ENCODE measurements at places on chromosomes 6 and 20. TPM values are rescaled to one million over a fixed set of nuclear protein-coding genes. Genes with fewer than 3 reads are reported as not detected.

GRCh38 chr6:139239064-139239463, 52.7 kb downstream of the TXLNB start:
- DNase-seq: no peak

GRCh38 chr6:17932330-17932852, 55.0 kb downstream of the KIF13A start:
- peak; percentile 73 for DNase-seq

- no peak for DNase-seq
Observed at GRCh38 chr6:162671580-162672165, 55.9 kb downstream of the PRKN start.

Gene WFDC8
- not detected for total RNA-seq

Gene KIAA1755
- total RNA-seq: 0.30 TPM

Gene TBC1D7
- total RNA-seq: 56.2 TPM

Gene CUTA
- 223 TPM for total RNA-seq

Gene PBOV1
- not detected for total RNA-seq

Gene HLA-DPA1
- 13.8 TPM for total RNA-seq

Gene PACSIN1
- not detected for total RNA-seq

- no peak for DNase-seq
Observed at GRCh38 chr6:78851156-78851555, 16.2 kb upstream of the IRAK1BP1 start.

DNA sequence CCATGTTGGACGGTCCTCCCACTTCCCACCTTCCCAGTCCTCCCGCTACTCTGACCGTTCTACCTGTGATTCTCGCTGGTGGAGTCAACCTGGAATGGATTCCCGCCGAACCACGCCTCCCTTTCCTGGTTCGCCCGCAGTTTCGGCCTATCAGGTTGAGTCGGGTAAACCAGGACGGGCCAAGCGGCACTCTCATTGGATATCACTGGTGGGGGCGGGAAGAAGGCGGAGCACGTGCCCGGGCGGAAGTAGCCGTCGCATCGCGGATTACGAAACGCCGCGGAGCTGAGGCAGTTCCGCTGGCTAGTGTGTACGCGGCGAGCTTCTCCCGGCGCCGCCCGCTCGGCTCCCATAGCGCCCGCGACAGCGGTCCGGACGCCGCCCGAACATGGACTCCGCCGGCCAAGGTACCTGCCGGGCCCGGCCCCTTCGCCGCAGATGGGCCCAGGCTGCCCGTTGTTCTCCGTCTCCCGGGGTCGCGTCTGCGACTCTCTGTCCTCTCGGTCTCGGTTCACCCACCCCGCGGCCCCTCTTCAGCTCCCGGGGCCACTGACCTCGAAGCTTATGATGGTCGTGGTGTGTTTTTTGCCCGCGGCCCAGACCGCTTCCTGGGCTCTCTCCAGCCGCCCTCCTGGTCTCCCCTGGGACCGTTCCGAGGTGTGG, at the start of gene TPD52L2:
Gene TPD52L2 (plus strand): TSS at position 293 of the 663 bp plus-strand sequence. CDS start 96 bp downstream, at position 389.
- peak; percentile 99 for DNase-seq

DNA sequence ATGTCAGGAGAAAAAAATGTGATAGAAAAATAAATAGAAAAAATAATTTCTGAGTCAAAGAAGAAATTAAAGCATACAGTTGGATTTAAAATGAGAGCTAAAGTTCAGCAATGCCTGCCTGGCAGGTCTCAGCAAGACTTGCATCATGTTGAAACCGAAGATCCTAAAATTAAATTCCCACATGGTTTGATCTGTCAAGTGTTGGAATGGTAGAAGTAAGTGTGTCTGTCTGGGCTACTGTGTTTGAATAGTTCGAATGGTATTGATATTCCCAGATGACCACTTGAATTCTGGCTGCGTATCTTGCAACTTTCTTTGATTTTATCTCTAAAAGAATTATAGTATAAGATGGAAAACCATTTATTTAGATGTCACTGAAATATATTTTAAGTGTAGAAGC, 1349.6 kb downstream of the EPHA7 start:
- DNase-seq: no peak

Gene MYB
- total RNA-seq: 2.7 TPM

GRCh38 chr20:49526056-49526455, 41.9 kb downstream of the PTGIS start:
- DNase-seq: no peak

- peak; percentile 15 for DNase-seq
Observed at GRCh38 chr6:148069256-148069655, 273.4 kb upstream of the SASH1 start.

Gene EPM2A
- 10.7 TPM for total RNA-seq

GRCh38 chr6:40394381-40394780, 192.8 kb downstream of the LRFN2 start:
- no peak for DNase-seq

Gene SMIM28
- not detected for total RNA-seq

DNA sequence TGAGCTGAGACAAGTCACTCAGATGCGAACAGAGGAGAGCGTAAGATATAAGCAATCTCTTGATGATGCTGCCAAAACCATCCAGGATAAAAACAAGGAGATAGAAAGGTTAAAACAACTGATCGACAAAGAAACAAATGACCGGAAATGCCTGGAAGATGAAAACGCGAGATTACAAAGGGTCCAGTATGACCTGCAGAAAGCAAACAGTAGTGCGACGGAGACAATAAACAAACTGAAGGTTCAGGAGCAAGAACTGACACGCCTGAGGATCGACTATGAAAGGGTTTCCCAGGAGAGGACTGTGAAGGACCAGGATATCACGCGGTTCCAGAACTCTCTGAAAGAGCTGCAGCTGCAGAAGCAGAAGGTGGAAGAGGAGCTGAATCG, 9.5 kb upstream of the SNRNP48 start:
- no peak for DNase-seq

DNA sequence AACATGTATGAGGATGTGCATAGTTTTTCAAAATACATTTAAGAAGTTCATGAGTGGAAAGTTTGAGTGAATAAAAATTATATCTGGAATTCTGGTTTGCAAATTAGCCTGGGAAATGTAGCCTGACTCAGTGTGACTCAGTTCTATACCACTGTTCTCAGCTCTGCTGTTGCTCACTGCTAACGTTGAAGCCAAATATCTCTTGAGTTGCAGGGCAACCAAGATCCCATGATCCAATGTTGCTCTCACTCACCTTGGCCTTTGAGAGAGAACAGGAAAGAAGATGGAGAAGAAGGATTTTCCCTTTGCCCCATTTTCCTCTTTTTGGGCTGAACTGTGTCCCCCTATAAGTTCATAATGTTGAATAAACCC, 28.9 kb downstream of the PSMB9 start:
- DNase-seq: peak; percentile 54

DNA sequence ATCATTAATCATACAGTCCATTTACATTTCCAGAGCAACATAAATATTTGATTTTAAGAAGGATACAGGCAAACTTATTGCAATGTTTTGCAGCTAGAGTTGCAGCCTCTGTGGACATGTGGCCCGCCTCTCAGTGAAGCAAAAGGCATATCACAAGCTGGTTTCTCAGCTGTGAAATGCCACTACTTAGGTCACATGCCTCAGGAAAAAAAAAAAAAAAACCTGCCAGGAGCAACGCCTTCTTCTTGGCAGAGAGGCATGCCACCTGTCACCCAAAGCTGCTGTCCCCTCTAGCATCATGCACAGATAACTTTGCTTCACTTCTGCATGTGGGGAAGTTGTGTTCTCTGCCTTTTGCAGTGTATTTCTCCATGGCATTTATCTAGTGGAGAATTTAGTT, 18.5 kb downstream of the GRM1 start:
- no peak for DNase-seq

Gene PHACTR3
- total RNA-seq: 0.06 TPM

- no peak for DNase-seq
Observed at GRCh38 chr6:138815221-138815620, 19.3 kb downstream of the ECT2L start.

GRCh38 chr6:24603241-24603640, 42.8 kb downstream of the KIAA0319 start:
- DNase-seq: no peak

GRCh38 chr6:19632230-19632629, 204.9 kb upstream of the ID4 start:
- no peak for DNase-seq

DNA sequence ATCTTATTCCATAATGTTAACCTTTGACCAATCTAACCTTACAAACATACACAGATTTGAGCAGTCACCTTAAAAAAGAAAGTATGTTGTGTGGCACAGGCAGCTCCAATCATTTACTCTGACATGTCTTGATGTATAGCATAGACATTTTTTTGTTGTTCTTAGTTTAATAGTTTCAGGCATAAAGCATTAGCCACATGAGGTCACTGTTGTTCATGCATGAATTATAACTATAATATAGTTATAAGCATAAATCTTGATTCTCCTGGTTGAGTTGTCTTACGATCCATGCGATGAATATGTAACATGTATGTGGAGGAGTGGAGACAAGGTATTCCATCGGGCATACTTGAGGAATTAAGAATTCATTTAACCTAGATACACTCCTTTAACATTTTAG, 26.1 kb upstream of the NKAIN2 start:
- no peak for DNase-seq

DNA sequence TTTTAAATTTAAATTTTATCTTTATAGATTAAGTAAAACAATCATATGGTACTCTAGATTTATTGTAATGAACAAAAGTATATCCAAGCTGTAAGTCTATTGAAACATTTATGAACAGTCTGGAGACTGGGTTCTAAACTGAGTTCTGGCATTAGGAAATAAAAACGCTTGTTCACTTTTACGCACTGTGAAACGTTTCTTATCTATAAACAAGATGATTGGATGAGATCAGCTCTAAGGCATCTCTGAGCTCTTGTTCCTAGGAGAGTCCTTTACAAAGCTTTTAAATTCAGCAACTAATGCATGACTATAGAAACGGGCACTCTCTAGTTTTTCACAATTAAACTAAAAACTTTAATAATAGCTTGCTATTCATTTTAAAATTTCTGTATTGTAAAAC, 6.8 kb downstream of the HUS1B start:
- no peak for DNase-seq

Gene BMP5
- 1.4 TPM for total RNA-seq

DNA sequence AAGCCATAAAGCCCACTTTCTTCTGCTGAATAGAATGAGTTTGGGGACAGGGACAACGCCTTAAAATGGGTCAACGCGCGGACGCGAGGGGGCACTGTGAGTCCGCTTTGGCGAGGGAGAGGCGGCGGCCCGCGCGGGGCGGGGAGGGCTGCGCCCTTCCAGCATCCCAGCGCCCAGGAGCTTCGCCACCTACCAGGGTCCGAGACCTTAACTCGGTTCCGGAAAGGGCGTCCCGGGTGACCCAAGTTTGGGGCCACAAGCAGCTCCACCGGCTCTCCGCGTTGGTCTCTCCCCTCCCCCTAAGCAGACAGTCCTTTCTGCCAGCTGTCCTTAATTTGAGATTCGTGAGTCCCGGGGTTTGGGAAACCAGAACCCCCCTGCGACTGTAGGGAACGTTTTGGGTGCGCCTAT, 1.8 kb upstream of the SAMD5 start:
- DNase-seq: peak; percentile 90

- no peak for DNase-seq
Observed at GRCh38 chr6:9583753-9584352, 831.0 kb downstream of the TFAP2A start.

- DNase-seq: no peak
Observed at GRCh38 chr6:166036316-166037095, 131.1 kb downstream of the TBXT start.
